ENCODE measurements at places on chromosomes 3 and 15.

DNA sequence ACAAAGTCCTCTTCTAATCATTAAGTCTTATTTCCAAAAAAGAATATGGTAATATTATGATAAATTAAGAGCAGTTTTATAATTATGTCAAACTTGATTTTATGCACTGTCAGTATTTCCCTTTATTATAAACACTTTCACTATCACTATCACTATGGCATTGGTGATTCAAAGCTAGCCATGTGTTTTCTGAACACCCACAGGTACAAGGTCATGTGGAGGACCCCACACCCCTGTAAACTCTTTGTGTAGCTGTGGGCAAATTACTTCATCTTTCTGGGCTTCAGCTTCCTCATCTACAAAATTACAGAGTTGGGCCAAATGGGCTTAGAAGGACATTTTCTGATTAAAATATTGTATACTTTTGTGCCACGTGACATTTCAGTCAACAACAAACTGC lies 41.7 kb downstream of the FBXL22 start:
- DNase-seq = no peak

GRCh38 chr3:179450901-179451264 lies 387 bp downstream of the GNB4 start:
- DNase-seq = peak; percentile 75

DNA sequence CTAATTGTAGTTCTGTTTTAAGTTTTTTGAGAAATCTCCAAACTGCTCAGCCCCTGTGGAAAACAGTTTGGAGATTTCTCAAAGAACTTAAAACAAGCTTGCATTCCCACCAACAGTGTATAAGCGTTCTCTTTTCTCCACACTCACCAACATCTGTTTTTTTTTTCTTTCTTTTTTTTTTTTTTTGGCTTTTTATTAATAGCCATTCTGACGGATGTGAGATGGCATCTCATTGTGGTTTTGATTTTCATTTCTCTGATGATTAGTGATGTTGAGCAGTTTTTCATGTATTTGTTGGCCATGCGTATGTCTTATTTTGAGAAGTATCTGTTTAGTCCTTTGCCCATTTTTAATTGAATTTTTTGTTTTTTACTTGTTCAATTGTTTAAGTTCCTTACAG lies 73.1 kb upstream of the COL8A1 start:
- DNase-seq = no peak

- DNase-seq = no peak
Measured at GRCh38 chr15:62903437-62903836, 139.1 kb upstream of the TPM1 start.
